ENCODE measurements at places on chromosomes 11 and 22.
A peak's percentile ranks its signal among the peaks of the same experiment; 100 is the strongest.

GRCh38 chr11:111665777-111666176 lies 63.5 kb downstream of the SIK2 start:
- DNase-seq, result peak; percentile 28

- peak; percentile 58 for DNase-seq
Observed at GRCh38 chr11:66491315-66491935, 11.2 kb downstream of the DPP3 start.

DNA sequence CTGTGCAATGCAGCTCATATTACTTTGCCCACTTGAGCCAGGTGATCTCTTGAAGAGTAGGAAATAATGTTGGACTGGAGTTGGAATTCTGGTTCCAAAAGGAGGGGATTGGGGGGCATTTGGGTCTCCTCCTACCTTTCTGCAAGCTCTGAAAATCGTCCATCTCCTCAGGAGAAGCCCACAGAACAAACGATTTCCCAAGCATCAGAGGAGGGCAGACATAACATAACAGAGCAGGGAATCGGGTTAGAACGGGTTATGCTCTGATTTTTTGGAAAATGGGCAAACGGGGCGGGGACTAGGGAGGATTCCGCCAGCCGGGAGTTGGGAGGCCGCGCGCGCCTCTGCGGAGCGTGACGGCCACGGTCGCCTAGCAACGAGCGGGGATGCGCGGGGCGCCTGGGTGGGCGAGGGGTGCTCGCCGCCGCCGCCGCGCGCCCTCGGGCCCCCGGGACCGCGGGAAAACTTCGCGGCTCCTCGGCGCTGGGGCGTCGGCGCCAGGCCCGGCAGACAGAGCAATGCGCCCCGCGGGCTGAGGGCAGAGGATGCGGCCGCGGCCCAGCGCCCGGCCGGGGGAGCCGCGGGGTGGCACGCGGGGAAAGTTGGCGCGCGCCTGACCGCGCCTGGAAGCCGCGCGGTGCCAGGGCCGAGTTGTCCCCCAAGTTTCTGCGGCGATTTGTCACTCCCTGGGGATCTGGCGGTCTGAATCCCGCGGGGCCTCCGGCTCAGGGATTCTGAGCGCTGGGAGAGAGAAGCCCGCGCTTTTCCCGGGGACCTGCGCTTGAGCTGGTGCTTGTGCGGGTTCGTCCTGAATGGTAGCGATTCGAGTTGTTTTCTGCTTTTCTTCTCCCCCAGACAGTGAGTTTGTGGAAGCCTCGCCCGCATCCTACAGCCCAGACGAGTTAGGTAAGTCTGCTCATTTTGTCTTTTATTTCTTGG lies 27.8 kb upstream of the AMOTL1 start:
- DNase-seq, result peak; percentile 26

DNA sequence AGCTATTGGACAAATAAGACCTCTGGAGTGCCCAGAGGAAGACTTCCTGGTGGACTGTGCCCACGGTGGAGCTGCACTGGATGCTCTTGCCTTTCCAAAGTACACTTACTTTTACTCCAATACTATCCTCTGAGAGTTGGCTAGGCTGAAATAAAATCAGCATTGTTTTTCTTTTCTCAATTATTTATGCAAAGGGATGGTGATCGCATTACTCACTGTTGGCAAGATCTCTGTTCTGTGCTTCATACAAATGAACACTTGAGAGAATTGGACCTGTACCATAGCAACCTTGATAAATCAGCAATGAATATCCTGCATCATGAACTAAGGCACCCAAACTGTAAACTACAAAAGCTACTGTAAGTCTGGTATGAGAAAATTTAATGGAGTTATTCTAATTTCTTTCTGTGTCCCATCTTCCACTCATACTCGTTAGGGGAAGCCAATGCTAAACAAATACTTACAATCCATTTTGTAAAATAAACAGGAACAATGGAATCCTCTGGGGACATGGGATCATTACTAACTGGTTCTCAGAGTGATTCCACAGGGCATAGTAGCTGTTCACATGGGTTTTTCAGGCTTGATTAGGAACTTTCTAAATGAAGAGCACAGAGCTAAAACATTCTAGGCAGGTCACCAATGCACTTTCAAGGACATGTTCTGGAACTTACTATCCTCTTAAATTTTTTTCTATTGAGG lies 26.3 kb downstream of the NLRP14 start:
- no peak for DNase-seq

GRCh38 chr11:76694664-76695063 lies 24.1 kb upstream of the LRRC32 start:
- no peak for DNase-seq

- no peak for DNase-seq
Observed at GRCh38 chr11:93359396-93359795, 28.9 kb downstream of the DEUP1 start.

GRCh38 chr22:50542416-50542927 lies 3.2 kb upstream of the KLHDC7B start:
- no peak for DNase-seq

DNA sequence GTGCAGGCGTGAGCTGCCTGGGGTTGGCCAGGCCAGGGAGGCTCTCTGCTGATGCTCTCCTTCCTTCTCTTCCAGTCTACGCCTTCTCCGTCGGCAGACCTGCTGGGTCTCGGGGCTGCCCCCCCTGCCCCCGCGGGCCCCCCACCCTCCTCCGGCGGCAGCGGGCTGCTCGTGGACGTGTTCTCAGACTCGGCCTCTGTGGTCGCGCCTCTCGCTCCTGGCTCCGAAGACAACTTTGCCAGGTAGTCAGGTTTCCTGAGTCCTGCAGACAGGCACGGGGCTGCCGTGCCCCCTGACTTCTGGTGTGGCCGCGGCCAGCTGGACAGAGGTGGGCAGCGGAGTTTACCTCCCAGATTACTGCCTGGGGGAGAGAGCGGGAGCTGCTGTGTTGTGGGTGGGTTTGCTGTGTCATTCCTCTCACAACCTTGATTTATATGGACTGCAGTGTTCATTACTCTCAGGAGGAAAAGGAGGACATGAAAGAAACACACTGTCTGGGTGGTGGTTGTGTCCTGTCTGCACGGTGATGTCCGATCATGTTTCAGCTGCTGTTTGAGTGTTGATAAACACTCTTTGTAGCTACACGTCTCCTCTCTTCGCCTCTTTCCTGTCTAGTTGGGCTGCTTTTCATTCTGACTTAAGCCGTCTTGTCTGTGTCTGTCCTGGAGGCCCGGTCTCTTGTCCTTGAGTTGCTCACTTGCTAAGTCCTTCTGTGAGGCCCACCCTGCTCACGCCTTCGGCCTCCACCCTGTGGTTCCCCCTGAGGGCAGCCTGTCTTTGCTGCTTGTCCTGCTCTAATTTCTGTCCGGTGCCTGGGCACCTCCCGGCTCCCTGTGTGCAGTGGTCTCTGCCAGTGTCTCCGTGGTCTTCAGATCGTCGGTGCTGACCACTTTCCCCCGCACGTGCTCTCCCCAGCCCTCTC lies 35.9 kb downstream of the MUC6 start:
- no peak for DNase-seq

DNA sequence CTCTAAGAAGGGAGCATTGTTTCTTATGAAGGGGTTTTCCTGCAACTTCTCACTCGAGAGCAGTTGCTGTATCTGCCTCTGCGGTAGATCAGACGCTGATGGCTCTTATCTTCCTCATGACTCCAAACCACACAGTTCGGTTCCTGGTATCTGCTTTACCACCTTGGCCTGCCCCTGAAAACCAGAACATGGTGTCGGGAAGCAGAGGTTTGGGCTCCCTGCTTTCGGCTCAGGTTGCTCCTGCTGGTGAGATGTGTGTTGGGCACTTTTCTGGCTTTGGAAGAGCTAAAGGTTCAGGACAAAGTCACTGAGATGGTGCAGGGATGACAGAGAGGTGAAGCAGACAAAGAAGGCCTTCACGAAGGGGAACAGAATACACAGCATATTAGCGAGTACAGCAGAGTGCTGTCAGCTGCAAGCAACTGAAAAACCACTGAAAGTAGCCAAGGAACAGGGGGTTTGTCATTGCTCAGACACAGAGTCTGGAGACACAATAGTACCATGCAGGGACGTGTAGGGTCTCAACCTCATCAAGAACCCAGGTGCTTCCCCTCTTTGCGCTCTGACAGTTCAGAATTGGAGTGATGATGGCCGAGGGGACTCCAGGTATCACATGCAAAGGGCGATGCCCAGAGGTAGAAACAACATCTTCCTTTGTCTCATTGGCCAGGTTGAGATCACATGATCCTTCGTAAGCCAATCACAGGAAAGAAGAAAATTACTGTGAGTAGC lies 11.9 kb upstream of the CSF2RB start:
- no peak for DNase-seq

GRCh38 chr11:125070699-125071254 lies 7.7 kb downstream of the SLC37A2 start:
- no peak for DNase-seq

GRCh38 chr22:38947321-38948140 lies 9.9 kb upstream of the APOBEC3A start:
- DNase-seq, result no peak

DNA sequence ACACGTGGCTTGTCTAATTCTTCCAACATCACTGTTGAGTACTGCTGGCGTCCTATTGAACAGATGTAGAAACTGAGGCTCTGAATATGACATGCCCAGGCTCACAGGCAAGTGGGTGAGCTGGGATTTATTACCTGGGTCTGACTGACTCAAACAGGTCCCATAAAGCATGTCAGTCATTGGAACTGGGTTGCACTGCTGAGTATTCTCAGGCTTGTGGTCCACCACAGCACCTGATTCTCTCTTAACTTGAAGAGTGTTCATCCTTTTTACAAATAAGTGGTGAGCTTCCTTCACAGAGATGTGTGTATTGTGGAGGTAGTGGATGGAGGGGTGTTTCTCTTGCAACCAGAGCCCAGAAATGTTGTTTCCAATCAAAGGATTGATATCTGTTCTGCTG lies 44.5 kb downstream of the SC5D start:
- DNase-seq, result no peak

- DNase-seq, result no peak
Observed at GRCh38 chr11:123973816-123974215, 3.8 kb downstream of the OR10S1 start.

DNA sequence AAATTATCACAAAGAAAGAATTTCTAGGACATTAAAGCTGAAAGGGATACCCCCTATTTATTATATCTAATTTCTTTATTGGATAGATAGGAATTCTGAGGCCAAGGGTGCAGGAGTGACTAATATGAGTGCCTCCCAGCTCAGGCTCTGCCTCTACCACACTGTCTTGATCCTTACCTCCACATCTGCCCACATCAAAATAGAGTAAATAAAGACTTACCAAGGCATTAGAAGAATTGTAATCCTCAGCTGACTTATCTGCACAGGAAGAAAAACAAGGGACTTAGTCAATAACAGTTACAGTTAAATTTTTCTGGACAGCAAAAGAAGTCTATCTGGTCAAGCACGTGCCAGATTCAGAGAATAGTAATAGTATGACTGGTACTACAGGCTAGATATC lies 72.6 kb upstream of the GDPD4 start:
- no peak for DNase-seq

DNA sequence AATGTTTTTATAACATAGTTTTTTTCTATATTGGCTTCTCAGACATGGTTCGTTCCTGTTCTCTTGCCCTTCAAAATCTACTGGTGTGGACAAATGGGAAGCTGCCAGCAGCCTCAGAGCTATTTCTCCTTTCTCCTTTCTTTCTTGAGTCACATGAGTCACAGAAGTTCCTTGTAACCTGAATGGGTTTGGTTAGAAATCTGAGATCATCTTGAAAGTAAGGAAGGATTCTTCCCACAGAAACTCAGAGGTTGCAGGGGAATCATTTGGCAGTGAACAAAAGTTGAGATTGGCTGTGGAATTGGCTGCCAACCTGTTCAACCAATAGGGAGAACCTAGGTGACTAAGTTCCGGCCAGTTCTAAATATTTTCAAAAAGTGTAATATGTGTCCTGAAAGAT lies 12.5 kb downstream of the PLET1 start:
- no peak for DNase-seq

DNA sequence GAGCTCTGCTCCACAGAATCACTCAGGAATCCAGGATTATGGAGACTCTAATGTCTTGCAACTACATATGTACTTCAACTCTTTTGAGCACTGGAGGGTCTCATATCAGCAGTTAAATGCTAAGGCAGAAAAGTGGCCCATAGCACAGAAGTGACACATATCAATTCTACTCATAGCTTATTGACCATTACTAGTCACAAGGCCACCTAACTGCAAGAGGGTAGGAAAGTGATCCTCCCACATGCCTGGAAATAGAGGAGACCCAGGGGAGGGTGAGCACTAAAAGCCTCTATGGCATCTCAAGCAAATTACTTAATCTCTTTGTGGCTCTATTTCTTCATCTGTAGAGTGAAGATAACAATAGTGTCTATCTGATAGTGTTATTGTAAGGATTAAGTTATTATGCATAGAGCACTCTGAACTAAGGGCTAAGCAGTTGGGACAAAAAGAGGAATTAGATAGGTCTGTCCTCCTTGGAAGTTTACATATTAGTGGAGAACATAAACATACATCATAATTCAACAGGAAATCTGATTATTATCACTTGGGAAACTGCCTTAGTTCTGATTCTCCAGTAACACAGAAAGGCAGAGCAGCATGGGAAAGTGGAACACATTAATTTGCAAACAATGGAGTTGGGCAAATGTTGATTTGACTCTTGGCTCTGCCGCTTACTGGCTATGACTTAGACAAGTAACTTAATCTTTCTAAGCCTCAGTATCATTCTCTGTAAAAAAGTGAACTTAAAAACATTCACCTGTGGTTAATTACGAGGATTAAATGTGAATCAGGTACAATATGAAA lies 25.1 kb upstream of the USP47 start:
- DNase-seq, result no peak

GRCh38 chr22:35376728-35377472 lies 4.0 kb upstream of the HMOX1 start:
- peak; percentile 78 for DNase-seq

- DNase-seq, result peak; percentile 83
Observed at GRCh38 chr11:61532134-61533038, 23.8 kb downstream of the LRRC10B start.

DNA sequence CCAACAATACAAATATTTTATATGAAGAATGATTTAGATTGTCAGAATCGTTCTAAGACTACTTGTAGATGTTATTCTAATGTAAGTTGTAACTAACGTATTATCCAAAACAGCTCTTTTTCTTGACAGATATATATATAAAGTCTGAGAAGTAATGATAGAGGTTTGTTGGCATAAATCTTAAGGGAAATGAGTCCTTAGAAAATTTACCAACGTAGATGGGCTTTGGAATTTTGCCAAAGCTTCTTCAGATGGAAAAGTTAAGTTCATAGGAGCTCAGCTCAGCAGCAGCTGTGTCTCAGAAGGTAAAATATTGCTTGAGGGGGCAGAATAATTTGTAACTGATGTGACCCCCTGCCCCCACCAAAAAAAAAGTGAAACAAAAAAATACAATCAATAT lies 66.7 kb downstream of the BID start:
- no peak for DNase-seq

GRCh38 chr11:29166306-29166705 lies 850.5 kb downstream of the KCNA4 start:
- no peak for DNase-seq

- no peak for DNase-seq
Observed at GRCh38 chr22:43880541-43880991, 11.2 kb downstream of the PNPLA5 start.

DNA sequence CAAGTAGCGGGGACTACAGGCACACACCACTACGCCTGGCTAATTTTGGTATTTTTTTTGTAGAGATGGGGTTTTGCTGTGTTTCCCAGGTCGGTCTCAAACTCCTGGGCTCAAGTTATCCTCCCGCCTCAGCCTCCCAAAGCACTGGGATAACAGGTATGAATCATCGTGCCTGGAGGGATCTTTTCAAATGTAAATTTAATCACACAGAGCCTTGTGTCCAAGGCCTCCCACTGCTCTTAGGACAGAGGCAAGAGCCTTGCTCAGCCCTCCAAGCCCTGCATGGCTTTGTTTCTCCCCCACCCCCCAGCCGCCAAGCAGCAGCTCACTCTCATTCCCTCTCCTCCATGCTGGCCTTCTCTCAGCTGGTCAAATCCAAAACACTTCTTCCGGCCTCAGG lies 75.3 kb upstream of the CREB3L1 start:
- DNase-seq, result no peak
